Pancreas (tissue), 10 donors: ENCODE measurements at places on chromosomes 4 and X. TPM values are rescaled to one million over a fixed set of nuclear protein-coding genes. Genes with fewer than 3 reads are reported as not detected.

The TMEM35A gene
- 0.59 TPM for polyA plus RNA-seq

The DUSP9 gene
- not detected for polyA plus RNA-seq

The ANXA10 gene
- polyA plus RNA-seq: 3.5 TPM

DNA sequence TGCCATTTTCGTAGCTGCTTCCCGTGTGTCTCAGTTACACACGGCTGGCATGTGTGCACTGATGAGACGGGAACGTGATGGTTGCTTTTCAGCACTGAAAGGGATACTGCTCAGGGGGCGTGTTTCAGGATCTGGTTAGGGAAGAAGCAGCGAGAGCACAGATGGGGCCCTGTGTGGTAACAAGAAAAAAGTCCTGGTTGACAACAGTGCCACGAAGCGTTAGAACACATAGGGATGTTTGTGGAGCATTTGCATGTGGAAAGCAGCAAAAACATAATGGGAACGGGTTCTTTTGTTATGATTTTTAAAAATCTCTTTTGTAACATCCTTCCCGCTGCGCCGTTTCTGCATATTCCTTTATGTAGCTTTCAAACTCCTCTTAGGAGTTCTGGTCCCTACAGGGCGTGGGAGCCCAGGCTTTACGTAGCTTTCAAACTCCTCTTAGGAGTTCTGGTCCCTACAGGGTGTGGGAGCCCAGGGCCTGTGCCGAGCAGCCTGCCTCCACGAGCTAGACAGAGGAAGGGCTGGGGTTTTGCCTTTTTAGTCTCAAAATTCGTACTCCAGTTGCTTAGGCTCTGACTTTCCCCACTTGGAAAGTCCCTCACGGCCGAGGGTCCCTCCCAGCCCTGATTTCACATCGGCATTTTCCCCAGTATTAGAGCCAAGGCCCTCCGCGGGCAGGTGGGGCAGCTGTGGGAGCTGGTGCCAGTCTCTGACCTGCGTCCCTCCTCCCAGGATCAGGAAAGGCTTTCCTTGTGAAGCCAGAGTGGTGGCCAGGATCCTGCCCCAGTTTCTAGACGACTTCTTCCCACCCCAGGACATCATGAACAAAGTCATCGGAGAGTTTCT is 11.0 kb upstream of the MSANTD1 start:
- no peak overlapping the region for H3K27ac ChIP-seq
- no peak for DNase-seq
- no peaks in the 10 kb centered on the region for H3K27me3 ChIP-seq
- no peak overlapping the region for H3K4me3 ChIP-seq
- H3K36me3 ChIP-seq: peaks cover 28% of the 10 kb centered on the region

DNA sequence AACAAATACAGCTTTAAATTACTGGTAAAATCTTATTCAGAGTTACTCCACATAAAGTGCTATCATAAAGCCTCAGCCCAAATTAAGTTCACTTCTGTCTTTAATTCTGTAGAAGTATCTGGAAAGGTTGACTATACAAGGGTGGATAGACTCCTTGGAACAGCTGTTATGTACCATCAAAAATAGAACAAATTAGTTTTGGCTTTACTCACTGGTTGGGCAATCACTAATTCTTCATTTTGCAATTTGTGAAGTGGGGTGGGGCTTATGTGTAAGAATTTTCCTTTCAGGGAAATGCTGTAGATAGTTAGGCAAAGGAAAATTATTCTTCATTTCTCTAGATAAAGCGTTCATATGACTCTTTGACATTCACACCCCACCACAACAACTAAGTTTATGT is 7.8 kb downstream of the DIAPH2 start:
- no peaks in the 10 kb centered on the region for H3K4me1 ChIP-seq
- H3K27me3 ChIP-seq: no peaks in the 10 kb centered on the region
- no peak overlapping the region for H3K27ac ChIP-seq
- no peaks in the 10 kb centered on the region for H3K36me3 ChIP-seq
- no peak overlapping the region for H3K4me3 ChIP-seq
- no peak for DNase-seq

DNA sequence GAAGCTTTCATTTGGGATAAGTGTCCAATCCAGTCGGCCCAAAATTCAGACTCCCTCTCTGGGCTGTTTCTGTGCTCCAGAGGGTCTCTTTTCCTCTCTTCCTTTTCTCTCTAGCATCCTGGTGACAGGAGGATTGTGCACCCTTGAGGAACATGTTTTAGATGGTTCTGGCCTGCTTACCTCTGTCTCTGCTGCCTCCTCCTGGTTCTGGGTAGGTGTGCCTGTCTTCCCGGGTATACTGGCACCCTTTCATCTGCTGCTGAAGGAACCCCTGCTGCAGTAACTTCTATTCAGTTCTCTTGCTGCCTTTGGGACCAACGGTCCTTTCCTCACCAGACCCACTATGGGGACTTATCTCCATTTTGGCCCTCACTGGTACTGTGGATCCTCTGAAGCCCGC is 53.2 kb downstream of the HMGB2 start:
- no peaks in the 10 kb centered on the region for H3K4me1 ChIP-seq
- H3K27ac ChIP-seq: no peak overlapping the region
- H3K36me3 ChIP-seq: no peaks in the 10 kb centered on the region
- H3K4me3 ChIP-seq: no peak overlapping the region
- H3K27me3 ChIP-seq: no peaks in the 10 kb centered on the region
- no peak for DNase-seq
